H9 (cell line): ENCODE measurements at places on chromosomes 6 and 20.

GRCh38 chr6:117919275-117919674 is 12.2 kb downstream of the SLC35F1 start:
- DNase-seq = no peak

GRCh38 chr20:6975311-6975710 is 207.8 kb downstream of the BMP2 start:
- no peak for DNase-seq

- no peak for DNase-seq
Measured at GRCh38 chr6:37126493-37126958, 43.4 kb upstream of the PIM1 start.

DNA sequence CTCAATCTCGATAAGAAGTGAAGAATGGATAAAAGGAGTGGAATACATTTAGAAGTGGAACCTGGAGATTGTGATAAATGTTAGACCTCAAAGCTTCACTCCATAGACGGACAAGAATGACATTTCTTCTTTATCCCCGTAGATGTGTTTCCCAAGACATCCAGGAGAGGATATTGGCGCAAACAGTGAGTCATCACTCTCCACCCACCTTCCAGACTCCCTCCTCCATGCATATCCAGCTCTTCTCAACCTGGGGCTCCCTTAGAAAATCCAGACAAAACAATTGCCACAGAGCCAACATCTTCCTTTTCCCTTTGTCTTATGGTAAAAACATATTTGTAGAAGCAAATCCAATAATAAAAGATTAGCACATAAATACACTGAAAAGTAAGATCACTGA is 586.1 kb downstream of the PTPRT start:
- no peak for DNase-seq

- peak; percentile 57 for DNase-seq
Measured at GRCh38 chr6:11179419-11180202, 52.9 kb downstream of the NEDD9 start.

- DNase-seq = no peak
Measured at GRCh38 chr6:82488403-82488802, 124.8 kb downstream of the TPBG start.

DNA sequence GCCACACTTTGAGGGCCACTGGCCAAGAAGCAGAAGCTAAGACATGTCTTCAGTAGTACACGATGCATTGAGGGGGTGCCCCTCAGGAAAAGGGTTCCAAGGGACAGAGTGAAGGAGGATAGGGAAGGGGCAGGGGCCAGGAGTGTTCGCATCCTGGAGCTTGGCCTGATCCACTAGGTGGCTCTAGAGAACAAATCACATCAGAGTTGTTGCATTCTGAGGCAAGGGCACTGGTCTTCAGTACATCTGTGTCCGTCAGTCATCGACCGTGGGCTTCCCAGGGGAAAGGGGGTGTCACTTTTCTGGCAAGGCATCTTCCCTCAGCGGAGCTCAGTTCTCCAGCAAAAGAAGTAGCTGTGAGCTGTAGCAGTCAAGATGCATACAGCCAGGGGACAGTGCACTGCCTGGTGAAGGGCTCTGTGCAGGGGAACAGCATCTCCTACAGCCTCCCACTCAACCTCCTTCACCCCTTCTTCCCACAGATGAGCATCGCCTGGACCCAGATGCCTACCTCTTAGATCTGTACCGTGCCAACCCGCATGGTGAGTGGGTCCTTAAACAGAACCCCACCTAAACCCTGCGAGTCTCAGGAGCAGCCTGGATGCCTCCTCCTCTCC is 47.8 kb downstream of the ARHGAP40 start:
- DNase-seq = peak; percentile 61

GRCh38 chr6:166541366-166541765 is 45.1 kb downstream of the RAMACL start:
- no peak for DNase-seq

DNA sequence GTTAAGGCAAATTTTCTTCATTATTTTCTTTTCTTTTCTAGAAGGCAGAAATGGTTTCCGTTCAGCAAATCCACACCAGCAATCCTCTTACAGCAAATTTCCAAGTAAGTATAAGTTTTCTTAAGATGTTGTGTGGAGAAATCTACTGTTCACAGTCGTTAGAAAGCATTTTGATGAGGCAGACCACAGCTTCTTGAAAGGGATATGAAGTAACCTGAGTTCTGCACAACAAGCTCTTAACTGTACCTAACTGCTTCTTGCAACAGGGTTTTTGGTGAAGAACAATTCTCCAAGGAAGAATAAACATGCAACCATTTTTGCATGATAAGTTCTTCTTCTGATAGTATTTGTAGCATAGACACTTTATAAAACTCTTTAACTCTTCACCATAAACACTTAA is 45.3 kb upstream of the STXBP5 start:
- DNase-seq = no peak

- DNase-seq = no peak
Measured at GRCh38 chr6:149198265-149198664, 119.2 kb upstream of the TAB2 start.

- DNase-seq = no peak
Measured at GRCh38 chr6:68652117-68652536, 17.0 kb downstream of the ADGRB3 start.

- peak; percentile 58 for DNase-seq
Measured at GRCh38 chr20:51020657-51021056, 2.2 kb downstream of the KCNG1 start.

GRCh38 chr6:111105578-111105977 is 18.3 kb downstream of the SLC16A10 start:
- DNase-seq = no peak

- no peak for DNase-seq
Measured at GRCh38 chr6:110731898-110732297, 83.4 kb downstream of the CDK19 start.

DNA sequence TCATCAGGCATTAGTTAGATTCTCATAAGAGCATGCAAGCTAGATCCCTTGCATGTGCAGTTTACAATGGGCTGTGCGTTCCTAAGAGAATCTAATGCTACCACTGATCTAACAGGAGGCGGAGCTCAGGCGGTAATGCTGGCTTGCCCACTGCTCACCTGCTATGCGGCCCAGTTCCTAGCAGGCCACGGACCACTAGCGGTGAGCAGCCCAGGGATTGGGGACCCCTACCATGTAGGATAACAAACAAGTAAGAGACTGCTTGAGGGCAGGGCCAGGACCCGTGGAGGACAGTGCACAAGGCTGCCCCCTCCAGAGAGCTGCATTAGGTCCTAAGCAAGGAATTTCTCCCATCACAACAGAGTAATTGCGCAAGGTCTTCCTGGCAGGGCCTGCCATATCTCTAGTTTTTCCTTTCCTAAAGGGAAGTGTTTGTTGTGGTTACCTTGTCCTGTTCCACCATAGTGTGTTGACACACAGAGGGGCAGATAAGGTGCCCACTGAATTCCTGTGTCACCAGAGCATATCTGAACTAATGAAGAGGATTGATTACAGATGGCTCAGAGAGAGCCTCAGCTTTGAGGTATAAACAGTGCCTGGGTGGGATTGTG is 58.0 kb downstream of the PACRG start:
- no peak for DNase-seq

GRCh38 chr20:42380287-42380686 is 762.1 kb upstream of the CHD6 start:
- no peak for DNase-seq

- DNase-seq = no peak
Measured at GRCh38 chr6:5937169-5937909, 69.4 kb downstream of the NRN1 start.
